LHCN-M2 (cell line): ENCODE measurements at places on chromosomes 5 and 9. TPM values are rescaled to one million over a fixed set of nuclear protein-coding genes. Genes with fewer than 3 reads are reported as not detected.

Gene CDH6
- total RNA-seq: not detected in 2 replicates

Gene ZNF367
- total RNA-seq: 19.6 and 21.8 TPM in 2 replicates

Gene SLC24A2
- total RNA-seq: 0.06 TPM in 2 replicates

Gene DBH
- total RNA-seq: not detected in 2 replicates

Gene SLC34A1
- total RNA-seq: not detected in 2 replicates

Gene PCDHGC4
- 0.69 and 0.83 TPM in 2 replicates for total RNA-seq

Gene C5orf58
- total RNA-seq: not detected in 2 replicates

Gene FAM153A
- total RNA-seq: not detected in 2 replicates

Gene GHR
- total RNA-seq: 0.26 and 0.46 TPM in 2 replicates

Gene GAPT
- total RNA-seq: not detected in 2 replicates

Gene ZDHHC11B
- total RNA-seq: not detected in 2 replicates

Gene SNX24
- total RNA-seq: 16.9 and 17.4 TPM in 2 replicates

Gene SLC36A2
- total RNA-seq: not detected in 2 replicates

Gene IL7R
- total RNA-seq: 6.7 and 7.3 TPM in 2 replicates

Gene NMRK1
- total RNA-seq: 31.5 and 31.6 TPM in 2 replicates

Gene LMBRD2
- total RNA-seq: 14.7 and 15.9 TPM in 2 replicates

Gene PCDHA5
- not detected in 2 replicates for total RNA-seq

Gene MLANA
- 0.11 TPM in 1 of 2 replicates, not detected in the other for total RNA-seq

Gene PCDHGC5
- 1.7 and 2.0 TPM in 2 replicates for total RNA-seq

Gene ADGRV1
- 0.17 TPM in 1 of 2 replicates, not detected in the other for total RNA-seq

Gene RORB
- under 0.01 TPM in 1 of 2 replicates, not detected in the other for total RNA-seq

Gene PCDHB11
- total RNA-seq: 0.77 and 1.5 TPM in 2 replicates

Gene SPINK6
- not detected in 2 replicates for total RNA-seq

Gene BTNL9
- total RNA-seq: not detected in 2 replicates

Gene HCN1
- 0.06 TPM in 1 of 2 replicates, not detected in the other for total RNA-seq

Gene C6
- total RNA-seq: not detected in 2 replicates

Gene ZNF608
- 9.0 and 19.4 TPM in 2 replicates for total RNA-seq

Gene GARNL3
- total RNA-seq: 1.2 and 1.3 TPM in 2 replicates

Gene CD72
- total RNA-seq: 1.2 and 1.4 TPM in 2 replicates
